ENCODE measurements at places on chromosomes 13 and 19.
A peak's percentile ranks its signal among the peaks of the same experiment; 100 is the strongest.

- H3K4me3 ChIP-seq: peak overlapping the region; percentile 99
- H3K27ac ChIP-seq: peak overlapping the region; percentile 99
Measured at GRCh38 chr13:102845289-102845629, 573 bp upstream of the ERCC5 start.

DNA sequence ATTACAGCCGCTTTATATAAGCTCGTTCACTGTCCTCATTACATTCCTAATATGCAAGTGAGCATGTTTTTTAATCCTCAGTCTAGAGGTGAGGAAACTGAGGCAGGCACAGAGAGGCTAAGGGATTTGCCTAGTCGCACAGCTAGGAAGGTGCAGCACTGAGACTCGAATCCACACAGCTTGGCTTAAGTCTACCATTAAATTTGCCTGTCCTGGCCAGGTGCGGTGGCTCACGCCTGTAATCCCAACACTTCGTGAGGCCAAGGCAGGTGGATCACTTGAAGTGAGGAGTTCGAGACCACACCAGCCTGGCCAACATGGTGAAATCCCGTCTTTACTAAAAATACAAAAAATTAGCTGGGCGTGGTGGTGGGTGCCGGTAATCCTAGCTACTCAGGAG is 8.0 kb downstream of the RPS16 start:
- H3K36me3 ChIP-seq: peaks cover 32% of the 10 kb centered on the region
- no peaks in the 10 kb centered on the region for H3K27me3 ChIP-seq
- DNase-seq: no peak
- no peak overlapping the region for H3K4me3 ChIP-seq

GRCh38 chr13:20195801-20196200 is 3.1 kb upstream of the GJB2 start:
- H3K36me3 ChIP-seq: no peaks in the 10 kb centered on the region
- peak; percentile 48 for DNase-seq
- peaks cover 60% of the 10 kb centered on the region for H3K27me3 ChIP-seq
- H3K4me3 ChIP-seq: no peak overlapping the region

DNA sequence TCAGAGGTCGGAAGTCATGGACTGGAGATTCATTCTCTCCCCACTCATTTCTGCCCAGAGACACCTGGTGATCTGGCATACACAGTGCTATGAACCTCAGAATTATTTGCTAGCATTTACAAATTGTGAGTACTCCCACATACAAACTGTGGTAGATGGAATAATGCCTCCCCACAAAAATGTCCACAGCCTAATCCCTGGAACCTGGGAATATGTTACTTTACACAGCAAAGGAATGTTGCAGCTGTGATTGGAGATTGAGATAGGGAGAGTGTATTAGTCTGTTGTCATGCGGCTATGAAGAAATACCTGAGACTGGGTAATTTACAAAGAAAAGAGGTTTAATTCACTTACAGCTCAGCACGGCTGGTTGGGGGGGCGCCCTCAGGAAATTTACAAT is 3.1 kb upstream of the UQCRFS1 start:
- peak; percentile 44 for DNase-seq
- no peak overlapping the region for H3K4me3 ChIP-seq
- H3K36me3 ChIP-seq: peaks cover 15% of the 10 kb centered on the region
- no peak overlapping the region for H3K27ac ChIP-seq

DNA sequence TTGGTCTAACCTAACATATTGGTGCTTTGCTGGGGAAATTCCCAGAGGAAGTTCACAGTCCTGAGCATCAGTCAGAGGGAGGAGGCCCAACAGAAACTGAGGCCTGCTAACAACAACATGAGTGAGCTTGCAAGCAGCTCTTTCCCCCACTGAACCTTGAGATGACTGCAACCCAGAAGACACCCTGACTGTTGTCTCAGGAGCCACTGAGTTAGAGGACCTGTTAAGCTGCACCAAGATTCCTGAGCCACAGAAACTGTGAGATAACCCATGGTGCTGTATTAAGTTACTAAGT is 193.2 kb upstream of the UBL3 start:
- H3K4me3 ChIP-seq: no peak overlapping the region
- H3K36me3 ChIP-seq: no peaks in the 10 kb centered on the region
- H3K27ac ChIP-seq: no peak overlapping the region
- H3K4me1 ChIP-seq: peaks cover 15% of the 10 kb centered on the region
- DNase-seq: no peak

GRCh38 chr19:49194408-49194807 is 36.8 kb downstream of the TRPM4 start:
- no peak overlapping the region for H3K27ac ChIP-seq
- H3K4me3 ChIP-seq: no peak overlapping the region
- no peaks in the 10 kb centered on the region for H3K36me3 ChIP-seq
- DNase-seq: no peak
- H3K27me3 ChIP-seq: no peaks in the 10 kb centered on the region
- H3K4me1 ChIP-seq: peaks cover 6% of the 10 kb centered on the region

GRCh38 chr13:99379856-99380801 is 72.9 kb upstream of the GPR183 start:
- peaks cover 68% of the 10 kb centered on the region for H3K4me1 ChIP-seq
- no peak overlapping the region for H3K27ac ChIP-seq
- H3K4me3 ChIP-seq: peak overlapping the region; percentile 56
- DNase-seq: no peak
- peaks cover 38% of the 10 kb centered on the region for H3K36me3 ChIP-seq
- no peaks in the 10 kb centered on the region for H3K27me3 ChIP-seq

DNA sequence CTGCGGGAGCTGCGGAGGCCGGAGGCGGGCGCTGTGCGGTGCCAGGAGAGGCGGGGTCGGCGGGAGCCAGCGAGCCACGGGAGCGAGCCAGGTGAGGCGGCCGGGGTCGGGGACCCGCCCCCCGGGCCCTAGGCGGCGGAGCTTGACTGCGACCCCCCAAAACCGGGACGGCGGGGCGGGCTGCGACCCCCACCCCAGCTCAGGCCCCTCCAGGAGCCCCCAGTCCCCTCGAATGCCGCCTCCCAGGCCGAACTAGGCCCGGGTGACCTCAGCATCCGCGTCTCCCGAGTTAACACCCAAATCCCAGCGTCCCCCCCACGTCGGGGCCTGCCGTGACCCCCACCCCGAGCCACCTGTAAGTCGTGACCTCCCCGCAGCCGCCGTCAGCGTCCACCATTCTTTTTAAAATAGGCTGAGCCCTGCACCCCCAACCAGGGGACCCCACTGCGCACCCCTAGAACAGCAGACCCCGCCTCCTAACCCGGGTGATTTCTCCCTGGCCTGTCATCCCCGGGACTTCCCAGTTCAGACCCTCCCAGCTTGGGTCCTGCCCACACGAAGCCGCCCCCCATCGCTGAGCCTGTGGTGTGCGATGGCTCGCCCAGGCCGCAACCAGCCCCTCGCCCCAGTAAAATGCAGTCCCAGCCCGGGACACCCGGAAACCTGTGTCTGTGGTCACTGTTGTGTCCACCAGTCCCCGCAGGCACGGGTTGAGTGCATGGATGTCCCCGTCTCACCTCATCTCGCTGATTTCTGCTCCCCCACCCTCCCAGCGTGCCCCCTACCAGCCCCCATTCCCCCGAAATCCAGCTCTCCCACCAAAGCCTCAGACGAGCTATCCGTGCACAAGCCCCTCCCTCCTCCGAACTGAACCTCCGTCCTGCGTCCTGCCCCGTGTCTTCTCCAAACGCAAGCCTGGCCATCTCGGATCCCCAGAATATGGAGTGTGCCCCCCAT is 551 bp downstream of the FZR1 start:
- peaks cover 29% of the 10 kb centered on the region for H3K4me1 ChIP-seq
- peak; percentile 83 for DNase-seq
- H3K4me3 ChIP-seq: peak overlapping the region; percentile 97
- H3K27ac ChIP-seq: peak overlapping the region; percentile 90

DNA sequence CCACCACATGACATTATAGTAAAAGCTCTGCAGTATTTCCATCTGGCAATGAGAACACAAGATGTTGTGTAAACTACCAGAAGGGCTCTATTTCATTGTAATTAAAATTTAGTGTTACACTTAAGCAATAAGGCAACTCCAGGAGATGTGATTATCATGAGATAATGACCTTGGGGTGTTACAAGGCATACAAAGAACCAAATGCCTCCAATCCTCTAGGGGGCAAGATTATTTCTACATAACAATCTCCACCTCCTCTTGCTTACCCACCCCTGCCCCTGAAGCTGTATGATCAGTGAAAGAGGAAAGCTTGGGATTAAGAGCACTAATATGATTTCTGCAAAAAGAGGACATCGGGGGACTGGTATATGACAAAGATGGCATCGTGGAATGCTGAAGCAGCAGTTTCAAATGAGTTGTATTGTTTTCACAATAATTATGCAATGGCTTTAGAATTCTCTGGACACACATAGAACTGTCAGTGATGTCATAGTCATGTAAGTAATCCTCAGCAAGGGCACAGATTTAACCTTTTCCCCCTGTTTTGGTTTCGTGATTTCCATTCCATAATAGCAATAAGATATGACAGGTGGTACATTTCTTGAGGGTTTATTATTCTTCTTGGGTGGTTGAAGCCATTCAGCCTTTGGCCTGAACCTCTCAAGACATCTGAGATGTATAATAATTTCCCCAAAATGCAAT is 295.3 kb downstream of the MZT1 start:
- no peak overlapping the region for H3K27ac ChIP-seq
- no peaks in the 10 kb centered on the region for H3K36me3 ChIP-seq
- H3K27me3 ChIP-seq: no peaks in the 10 kb centered on the region
- H3K4me3 ChIP-seq: no peak overlapping the region
- no peak for DNase-seq
- H3K4me1 ChIP-seq: no peaks in the 10 kb centered on the region

Measured in activated CD4-positive, alpha-beta T cell treated with anti-CD3 and anti-CD28 coated beads, Interleukin-2, amount 10 ng/mL, durations not matched to agents 24 days and 14 days (primary cell).